ENCODE measurements at places on chromosomes 3 and 15.

DNA sequence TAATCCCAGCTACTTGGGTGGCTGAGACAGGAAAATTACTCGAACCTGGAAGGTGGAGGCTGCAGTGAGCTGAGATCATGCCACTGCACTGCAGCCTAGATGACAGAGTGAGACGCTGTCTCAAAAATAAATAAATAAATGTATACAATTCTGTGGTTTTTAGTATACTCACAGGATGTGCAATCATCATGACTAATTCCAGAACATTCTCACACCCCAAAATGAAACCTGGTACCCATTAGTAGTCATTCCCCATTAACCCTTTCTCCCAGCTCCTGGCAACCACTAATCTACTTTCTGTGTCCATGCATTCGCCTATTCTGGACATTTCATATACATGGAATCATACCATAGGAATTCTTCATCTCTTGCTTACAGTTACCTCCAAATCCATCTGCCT lies 44.5 kb downstream of the LRRFIP2 start:
- DNase-seq = no peak

DNA sequence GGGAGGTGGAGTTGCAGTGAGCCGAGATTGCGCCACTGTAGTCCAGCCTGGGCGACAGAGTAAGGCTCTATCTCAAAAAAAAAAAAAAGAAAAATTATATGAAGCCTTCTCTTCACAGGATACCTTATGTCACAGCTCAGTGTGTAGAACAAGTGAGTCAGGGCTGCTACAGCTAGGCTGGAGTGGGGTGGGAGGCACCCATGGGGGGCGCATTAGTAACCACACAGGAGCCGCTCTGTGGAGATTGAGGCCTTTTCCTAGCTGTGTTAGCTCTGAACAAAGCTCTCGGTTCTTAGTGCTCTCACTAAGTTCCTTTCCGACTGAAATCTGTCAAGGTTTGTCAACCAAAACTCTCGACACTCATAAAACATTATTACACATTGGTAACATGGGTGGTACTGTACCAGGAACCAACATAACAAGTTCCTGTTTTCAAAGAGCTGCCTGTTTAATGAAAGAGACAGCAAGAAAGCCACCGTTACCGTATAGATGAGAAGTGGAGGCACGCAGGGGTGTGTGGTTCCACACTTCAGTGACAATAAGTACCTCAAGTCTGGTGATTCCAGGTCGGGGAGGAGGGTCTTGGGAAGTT lies 4.5 kb downstream of the LRRC31 start:
- DNase-seq = no peak

DNA sequence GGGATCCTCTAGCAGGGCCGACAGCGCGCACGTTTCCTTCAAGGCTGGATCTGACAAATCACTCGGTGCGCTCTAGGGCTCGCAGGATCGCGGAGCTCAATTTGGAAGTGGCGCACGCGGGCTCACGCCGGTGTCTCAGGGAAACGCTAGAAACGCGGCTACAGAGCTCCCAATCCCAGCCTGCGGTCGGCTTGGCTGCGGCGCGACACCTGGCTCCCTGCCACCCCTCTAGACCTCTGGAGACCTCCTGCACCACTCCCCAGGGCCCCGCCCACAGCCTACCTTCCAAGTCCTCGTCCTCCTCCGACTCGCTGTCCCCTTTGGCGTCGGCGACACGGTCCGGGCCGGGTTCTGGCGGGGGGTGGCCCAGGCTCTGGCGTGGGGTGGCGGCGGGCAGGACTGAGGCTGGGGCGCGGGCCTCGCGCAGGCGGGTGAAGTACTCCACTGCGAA lies 596 bp downstream of the PRKAR2A start:
- DNase-seq = no peak

- DNase-seq = no peak
Measured at GRCh38 chr3:11240496-11240895, 31.7 kb upstream of the ATG7 start.

- no peak for DNase-seq
Measured at GRCh38 chr3:197490098-197491058, 65.4 kb downstream of the BDH1 start.

DNA sequence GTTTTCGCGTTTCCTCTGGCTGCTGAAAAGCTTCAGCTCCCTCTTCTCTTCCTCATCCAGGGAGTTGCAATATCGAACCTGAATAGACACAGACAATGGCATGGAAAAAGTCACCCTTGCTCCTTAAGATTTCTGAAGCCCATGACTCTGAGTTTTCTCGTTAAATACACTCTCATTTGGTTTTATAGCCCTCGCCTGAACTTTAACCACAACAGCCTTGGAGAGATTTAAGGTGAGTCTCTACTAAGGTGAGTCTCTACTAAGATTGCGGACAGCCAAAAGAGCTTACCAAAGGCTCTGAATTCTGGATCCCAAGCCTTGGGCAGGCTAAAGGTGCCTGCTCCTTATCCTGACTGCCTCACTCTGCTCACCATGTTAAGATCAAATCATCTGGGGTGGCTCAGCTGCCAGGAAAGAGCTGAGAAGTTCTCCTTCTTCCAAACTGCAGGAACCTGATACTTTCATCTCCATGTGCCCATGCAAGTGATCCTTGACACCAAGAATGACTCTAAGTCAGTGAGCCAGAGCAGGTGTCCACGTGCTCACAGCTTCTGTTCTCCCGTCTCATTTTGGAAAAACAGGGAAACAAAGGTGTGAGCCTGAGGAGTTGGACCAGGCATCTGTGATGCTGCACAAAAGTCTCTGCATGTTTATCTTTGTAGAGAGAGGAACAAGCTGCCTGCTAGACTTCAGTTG lies 65.1 kb downstream of the PRICKLE2 start:
- no peak for DNase-seq
